ENCODE measurements at places on chromosomes 7 and 10.

- DNase-seq, result peak; percentile 99
Measured at GRCh38 chr7:47371733-47372368, 210.1 kb downstream of the TNS3 start.

- DNase-seq, result no peak
Measured at GRCh38 chr7:39464350-39465054, 101.7 kb upstream of the YAE1 start.

DNA sequence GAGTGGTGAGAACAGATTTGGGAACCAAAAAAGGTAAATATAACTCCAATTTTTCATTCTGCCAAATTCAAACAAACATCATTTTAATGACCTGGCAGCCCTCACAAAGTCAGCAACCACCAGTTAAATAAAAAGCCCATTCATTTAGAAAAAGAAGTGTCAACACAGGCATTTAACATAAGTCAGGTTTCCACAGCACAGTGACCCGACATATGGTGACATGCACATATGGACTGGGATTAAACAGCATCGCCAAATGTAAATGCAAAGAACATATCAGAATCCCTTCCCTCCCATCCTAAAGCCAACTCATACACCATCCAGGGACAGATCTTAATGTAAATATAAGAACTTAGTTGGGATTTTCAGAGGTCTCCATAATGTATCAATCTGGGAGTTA lies 293.2 kb downstream of the FGFR2 start:
- DNase-seq, result no peak

- DNase-seq, result no peak
Measured at GRCh38 chr7:144384555-144385245, 18.8 kb downstream of the NOBOX start.

DNA sequence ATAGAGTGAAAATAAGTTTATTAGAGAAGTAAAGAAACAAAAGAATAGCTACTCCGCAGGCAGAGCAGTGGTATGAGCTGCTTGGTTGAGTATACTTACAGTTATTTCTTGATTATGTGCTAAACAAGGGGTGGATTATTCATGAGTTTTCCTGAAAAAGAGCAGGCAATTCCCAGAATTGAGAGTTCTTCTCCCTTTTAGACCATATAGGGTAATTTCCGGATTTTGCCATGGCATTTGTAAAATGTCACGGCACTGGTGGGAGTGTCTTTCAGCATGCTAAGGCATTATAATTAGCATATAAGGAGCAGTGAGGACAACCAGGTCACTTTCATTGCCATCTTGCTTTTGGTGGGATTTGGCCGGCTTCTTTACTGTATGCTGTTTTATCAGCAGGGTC lies 25.7 kb upstream of the GALNT17 start:
- DNase-seq, result no peak

- DNase-seq, result no peak
Measured at GRCh38 chr7:112001091-112001826, 204.9 kb downstream of the DOCK4 start.

- DNase-seq, result no peak
Measured at GRCh38 chr10:94361171-94361794, 1.5 kb downstream of the NOC3L start.

DNA sequence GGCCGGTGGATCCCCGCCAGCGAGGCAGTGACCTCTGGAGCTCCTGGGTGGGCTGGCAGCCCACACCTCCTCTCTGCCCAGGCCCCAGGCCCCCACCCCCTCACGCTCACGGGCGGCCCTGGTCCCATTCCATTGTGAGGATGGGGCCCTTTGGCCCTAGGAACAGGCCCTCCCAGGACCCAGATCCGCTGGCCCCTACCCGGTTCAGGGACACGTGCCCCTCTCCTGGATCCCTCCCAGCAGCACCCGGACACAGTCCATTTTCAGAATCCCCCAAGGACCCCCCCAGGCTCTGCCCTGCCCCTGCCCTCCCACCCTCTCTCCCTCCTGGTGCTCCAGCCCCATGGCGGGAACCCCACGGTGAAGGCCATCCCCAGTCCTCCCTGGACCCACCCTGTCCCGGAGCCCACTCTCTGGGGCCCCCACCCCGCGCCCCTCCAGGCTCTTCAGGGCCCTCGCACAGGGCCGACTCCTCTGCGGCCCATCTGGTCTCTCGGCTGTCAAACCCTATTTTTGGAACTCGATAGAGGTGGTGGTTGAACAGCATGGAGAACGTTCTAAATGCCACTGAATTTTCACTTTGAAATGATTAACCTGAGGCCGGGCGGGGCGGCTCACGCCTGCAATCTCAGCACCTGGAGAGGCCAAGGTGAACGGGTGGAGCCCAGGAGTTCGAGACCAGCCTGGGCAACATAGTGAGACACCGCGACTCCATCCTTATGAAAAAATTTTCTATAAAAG lies 8.1 kb downstream of the ADAP1 start:
- no peak for DNase-seq

- no peak for DNase-seq
Measured at GRCh38 chr10:70956029-70956759, 67.8 kb upstream of the PCBD1 start.

DNA sequence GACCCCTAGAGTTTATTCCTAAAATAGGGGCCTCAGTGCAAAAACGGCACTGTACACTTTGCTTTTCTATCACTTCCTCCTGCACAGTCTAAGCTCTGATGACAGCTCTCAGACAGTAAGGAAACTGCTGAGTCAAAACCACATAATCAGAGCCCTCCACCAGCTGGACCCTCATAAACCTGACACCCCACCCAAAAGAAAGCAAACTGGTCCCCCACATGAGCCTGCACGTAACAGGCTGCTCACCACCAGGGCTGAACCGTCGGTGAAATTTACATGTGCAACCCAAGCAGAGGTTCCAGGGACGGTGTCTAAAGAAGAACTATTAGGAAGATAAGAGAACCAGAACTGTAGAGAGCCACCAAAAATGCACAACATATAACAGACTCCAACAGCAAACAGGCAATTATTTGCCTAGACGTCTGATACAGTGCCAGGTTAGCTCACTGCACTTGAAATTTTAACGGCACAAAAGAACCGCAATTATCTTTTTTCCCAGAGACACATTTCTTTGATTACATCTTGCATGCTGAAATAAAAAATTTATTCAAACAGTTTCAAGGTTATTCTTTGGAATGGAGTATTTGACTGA lies 19.6 kb downstream of the SGMS1 start:
- no peak for DNase-seq

DNA sequence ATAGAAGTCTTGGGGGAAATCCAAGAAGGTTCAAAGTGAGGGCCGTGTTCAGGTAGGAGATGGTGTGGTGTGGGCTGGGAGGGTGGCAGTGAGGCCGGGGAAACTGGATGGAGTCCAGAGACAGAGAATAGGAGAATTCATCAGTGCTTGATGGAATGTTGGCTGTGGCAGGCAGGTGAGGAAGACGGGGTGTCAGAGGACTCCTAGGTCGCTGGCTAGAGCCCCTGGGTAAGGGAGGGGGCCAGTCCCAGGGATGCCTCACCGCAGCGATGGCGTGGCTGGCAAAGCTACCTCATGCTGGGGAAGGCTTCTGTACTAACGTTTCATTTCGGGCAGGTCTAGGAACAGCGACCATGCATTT lies 373.0 kb downstream of the RPS24 start:
- DNase-seq, result no peak
